ENCODE measurements at places on chromosomes 1 and 21.

DNA sequence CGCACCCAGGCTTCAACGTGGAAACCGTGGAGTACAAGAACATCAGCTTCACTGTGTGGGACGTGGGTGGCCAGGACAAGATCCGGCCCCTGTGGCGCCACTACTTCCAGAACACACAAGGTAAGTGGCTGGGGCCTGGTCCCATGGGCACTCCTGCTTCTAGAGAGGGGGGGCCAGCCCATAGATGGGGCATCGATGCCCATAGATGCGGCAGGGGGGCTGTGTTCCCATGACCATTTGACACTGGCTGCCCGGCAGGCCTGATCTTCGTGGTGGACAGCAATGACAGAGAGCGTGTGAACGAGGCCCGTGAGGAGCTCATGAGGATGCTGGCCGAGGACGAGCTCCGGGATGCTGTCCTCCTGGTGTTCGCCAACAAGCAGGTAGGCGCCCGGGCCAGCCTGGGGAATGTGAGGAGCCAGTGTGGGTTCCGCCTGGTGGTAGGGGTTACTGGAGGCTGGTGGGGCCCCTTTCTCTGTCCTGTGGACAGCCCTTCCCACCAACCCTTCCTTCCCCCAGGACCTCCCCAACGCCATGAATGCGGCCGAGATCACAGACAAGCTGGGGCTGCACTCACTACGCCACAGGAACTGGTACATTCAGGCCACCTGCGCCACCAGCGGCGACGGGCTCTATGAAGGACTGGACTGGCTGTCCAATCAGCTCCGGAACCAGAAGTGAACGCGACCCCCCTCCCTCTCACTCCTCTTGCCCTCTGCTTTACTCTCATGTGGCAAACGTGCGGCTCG is 5.6 kb downstream of the C1orf35 start:
- DNase-seq = no peak

DNA sequence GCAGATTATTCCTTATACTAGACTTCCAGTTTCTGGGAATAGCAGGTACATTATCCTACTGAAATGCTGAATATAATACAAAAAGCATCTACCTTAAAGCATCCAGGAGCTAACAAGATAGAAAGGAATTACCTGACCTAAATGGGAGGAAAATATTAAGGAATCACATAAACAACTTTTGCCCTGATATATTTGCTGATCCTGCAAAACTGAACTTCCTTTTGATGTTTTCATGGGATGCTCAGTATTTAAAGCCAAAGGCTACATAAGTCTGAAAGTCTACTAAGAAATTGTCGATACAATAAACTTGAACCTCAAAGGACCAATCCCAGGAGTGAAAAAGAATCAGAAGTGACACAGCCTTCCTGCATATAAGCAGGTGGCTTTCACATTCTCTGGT is 85.6 kb upstream of the C1orf21 start:
- no peak for DNase-seq

GRCh38 chr1:45945426-45945825 is 142.0 kb downstream of the MAST2 start:
- DNase-seq = no peak

- DNase-seq = no peak
Measured at GRCh38 chr1:64976361-64976760, 10.0 kb upstream of the JAK1 start.

- DNase-seq = no peak
Measured at GRCh38 chr1:50531601-50532000, 108.4 kb upstream of the DMRTA2 start.

DNA sequence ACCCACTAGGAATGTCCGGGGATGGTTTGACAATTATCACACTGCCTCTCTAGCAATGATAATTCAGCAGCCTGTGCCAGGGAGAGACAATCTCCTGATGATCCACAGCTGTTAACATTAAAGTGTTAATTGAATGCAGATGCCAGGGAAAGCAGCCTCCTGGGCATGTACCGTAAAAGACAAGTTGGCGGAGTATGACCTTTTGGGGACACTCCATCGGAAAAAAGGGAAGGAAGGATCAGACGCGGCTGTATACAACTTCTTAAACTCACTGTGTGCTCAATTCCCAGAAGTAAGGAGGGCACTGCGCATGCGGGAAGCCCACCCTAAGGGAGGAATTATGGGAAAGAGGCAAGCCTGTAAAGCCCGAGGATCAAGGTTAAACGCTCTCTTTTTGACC is 62.6 kb downstream of the MAP3K7CL start:
- no peak for DNase-seq

GRCh38 chr1:113282893-113283285 is 107.4 kb upstream of the MAGI3 start:
- no peak for DNase-seq

GRCh38 chr1:109485001-109485400 is 1.3 kb downstream of the ATXN7L2 start:
- peak; percentile 82 for DNase-seq

DNA sequence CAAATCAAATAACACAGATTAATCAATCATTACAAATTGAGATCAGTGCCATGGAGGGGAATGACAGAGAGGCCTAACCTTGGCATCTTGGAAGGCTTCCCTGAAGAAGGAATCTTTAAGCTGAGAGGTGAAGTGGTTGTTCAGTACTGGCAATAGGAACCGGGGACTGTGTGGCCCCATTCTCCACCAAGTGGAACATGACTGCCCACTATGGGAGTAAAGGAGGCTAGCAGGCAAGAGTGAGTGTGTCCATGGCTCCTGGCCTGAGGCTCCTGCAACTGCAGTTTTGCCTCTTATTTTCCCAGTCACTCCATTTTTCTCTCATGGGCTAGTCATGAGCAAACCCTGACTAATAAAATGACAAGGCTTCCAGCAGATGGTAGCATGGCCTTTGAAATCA is 112.2 kb upstream of the GJB5 start:
- no peak for DNase-seq

DNA sequence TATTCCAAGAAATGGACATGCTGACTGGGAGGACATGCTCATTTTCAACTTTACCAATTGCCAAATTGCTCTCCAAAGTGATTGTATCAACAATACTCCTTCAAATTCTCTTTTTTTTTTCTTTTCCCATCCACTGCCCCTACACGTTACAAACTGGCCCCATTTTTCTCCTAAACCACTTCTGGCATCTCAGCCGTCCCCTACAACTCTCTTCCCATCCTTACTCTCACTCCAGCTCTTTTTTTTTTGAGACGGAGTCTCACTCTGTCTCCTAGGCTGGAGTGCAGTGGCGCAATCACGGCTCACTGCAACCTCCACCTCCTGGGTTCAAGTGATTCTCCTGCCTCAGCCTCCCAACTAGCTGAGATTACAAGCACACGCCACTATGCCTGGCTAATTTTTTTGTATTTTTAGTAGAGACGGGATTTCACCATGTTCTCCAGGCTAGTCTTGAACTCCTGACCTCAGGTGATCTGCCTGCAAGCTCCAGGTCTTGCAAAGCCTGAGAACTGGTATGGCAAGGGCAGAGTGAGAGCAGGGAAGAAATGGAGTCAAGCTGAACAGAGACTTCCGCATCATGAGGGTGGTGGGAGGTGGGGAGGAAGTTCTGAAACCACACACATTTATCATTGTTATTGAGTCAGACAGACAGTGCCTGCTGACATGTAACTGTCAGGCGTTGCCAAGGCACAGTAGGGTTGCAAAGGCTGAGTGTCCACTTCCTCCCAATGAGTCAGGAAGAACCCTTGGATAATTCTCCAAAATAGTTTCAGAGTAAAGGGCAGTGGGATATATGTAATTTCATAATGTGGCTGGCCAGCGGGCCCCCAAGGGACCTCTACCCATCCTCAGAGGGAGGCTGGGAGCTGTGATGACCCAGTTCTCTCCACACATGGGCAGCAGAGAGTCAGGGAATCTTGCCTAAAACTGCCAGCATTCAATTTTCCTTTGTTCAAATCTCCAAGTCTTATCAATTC is 17.4 kb downstream of the CELA3A start:
- DNase-seq = no peak

Measured in NCI-H146 (cell line).